ENCODE measurements at places on chromosomes 1 and 21.

- DNase-seq, result peak; percentile 6
These were observed 37.0 kb downstream of the CAPN8 start for GRCh38 chr1:223628233-223629125.

- no peak for DNase-seq
These were observed 26.7 kb downstream of the C1orf146 start for GRCh38 chr1:92244376-92244775.

DNA sequence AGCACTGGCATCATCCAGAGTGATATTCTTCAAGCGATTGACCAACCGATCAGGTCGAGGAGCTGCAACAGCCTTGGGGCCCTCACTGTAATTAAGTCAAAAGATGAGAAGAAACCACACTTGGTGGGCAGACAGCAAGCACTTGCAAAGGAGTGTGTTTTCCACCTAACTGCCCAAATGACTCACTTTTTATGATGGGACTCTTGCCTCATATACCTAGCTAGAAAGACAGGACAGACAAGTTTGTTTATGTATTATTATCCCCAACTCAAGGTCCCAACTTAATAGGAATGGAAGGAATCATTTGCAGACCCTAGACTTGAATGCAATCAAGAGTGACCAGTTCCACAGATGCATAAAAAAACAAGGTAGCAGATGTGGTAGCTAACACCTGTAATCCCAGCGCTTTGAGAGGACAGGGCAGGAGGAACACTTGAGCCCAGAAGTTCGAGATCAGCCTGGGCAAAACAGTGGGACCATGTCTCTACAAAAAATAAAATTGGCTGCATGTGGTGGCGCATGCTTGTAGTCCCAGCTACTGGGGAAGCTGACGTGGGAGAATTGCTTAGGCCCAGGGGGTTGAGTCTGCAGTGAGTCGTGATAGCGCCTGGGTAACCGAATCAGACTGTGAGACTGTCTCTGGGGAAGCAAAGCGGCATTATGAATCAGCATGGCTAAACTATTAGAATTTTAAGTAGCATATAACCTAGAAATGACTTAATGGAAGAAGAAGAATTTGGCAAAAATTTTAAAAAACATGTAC is 2.3 kb upstream of the NRAS start:
- no peak for DNase-seq

DNA sequence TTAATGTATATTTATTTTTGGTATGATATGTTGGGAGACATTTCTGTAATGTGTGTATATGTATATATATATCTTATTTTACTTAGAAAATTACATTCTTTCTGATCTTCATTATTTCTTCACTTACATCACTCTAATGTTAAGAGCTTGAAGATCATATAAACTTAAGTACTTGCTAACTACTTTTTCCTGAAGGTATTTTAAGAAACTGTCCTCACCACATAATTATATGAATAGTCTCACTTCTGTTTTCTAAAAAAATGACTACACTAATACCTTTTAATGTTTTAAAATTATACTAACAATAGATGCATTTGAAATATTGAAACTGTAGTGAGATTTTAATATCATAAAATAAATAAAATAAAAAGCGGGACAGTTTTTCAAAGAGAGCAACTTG is 377.1 kb downstream of the LRRIQ3 start:
- no peak for DNase-seq

DNA sequence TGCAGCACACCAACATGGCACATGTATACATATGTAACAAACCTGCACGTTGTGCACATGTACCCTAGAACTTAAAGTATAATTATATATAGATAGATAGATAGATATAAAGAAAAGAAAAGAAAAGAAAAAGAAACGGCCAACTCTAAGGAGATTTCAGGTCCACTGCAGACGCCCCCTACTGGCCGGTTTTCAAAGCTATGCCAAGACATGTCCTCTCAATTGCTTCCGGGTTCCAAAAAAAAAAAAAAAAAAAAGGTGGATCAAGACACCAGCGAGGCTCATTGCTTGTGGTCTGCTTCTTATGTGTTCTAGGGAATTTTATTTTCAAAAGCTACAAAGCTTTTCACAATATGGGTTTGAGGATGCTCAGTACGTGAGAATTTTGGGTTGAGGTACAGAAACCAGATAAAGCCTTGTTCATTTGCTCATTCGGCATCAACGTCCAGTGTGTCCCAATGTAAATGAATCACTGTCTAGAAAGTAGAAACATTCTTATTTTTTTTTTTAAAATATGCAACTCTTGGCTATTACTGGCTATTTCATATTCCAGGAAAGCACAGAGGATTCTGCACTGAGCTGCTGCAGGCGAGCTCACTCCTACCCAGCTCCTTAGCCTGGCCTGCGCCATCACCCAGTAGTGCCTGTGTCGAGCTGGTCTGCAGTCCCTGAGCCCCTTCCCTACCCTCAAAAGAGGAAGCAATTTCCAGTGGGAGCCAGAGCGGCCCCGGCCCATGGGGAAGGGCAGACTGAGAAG is 643.0 kb downstream of the KIF26B start:
- DNase-seq, result no peak

GRCh38 chr1:65505547-65506300 is 85.3 kb downstream of the LEPR start:
- no peak for DNase-seq

- DNase-seq, result no peak
These were observed 304.3 kb upstream of the ESRRG start for GRCh38 chr1:217027403-217028080.

DNA sequence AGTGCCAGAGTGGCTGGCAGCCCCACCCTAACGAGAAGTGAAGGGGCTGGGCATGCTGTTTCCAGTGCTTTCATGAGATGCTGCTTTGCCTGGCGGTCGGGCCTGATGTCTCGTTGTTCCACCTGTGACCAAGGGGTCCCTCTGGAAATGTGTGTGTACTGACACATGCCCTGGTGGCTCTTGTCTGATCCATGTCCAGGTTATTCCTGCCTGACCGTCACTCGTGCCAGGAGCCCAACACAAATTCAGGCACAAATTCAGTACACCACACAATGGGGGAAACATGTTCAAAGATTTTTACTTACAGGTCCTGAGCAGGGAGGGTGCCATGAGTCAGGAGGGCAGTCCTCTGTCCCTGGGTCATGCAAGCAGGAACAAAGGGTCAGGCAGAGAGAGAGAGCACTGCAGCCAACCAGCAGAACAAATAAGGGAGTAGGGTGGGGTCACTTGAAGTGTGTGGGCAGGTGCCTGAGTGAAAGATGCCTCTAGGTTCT is 76.3 kb downstream of the ADARB1 start:
- DNase-seq, result no peak

- no peak for DNase-seq
These were observed 53.2 kb upstream of the B3GALNT2 start for GRCh38 chr1:235557495-235557894.

GRCh38 chr1:216223486-216223885 is 199.8 kb downstream of the USH2A start:
- DNase-seq, result no peak

DNA sequence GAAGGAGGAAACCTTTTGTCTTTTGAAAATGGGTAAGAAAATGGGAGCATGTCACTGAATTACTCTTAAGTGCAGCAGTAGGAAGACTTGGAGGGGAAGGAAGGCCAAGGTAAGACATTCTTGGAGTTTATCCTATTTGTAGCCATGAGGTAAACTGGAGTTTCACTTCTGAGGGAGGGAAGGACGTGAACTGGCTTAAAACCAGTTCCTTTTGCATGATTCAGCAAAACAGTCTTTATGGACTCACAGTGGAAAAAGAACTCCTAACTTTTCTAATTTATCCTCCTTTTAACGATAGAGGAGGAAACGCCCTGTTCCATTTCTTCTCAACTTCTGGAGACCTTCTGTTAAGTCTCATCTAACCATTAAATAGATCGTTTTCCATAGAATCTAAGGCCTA is 2.5 kb downstream of the PRDX6 start:
- no peak for DNase-seq

DNA sequence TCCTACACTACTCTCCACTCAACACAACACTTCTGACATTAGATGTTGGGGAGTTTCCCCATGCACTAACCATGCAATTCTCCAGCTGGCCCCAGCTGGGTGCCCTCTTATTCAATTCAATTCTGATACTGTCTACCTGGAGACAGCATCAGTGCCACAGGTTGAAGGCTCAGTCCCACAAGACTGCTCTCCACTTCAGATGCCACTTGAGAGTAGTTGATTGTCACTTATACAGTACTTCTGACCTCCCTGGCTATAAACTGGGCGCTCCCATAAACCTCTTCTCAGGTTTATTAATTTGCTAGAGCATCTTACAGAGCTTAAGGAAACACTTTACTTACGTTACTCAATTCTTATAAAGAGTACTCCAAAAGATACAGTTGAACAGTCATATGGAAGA is 442.3 kb downstream of the LRRIQ3 start:
- DNase-seq, result no peak

DNA sequence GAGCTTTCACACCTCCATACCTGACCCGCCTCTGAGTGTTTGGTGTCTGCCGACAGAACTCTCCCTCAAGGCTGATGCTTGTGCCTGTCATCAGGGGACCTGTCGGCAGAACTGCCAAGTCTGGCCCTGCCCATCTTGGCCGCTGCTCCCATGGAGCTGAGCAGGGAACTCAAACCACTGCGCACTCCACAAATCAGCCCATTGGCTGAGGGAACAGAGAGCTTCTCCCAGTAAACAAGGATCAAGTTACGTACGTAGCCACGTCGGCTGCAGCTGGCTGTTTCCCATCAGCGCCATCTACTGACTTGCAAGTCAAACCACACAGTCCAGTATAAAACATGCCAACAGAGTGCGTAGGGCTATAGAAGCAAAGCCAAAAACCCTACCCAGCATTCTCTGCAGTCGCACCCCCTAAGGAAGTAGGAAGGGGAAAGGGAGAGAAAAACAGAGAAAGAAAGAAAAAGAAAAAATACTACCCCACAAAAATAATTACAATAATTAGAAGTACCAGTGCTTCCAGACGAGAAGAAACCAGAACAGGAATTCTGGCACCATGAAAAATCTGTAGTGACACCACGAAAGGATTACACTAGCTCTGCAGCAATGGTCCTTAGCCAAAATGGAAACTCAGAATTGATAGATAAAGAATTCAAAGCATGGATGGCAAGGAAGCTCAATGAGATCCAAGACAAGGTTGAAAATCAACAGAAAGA is 13.1 kb downstream of the KRTAP13-1 start:
- no peak for DNase-seq

GRCh38 chr1:234892642-234893041 is 236.0 kb downstream of the TOMM20 start:
- DNase-seq, result no peak

GRCh38 chr1:203028784-203029553 is 2.7 kb downstream of the PPFIA4 start:
- no peak for DNase-seq

GRCh38 chr1:57325117-57325516 is 98.7 kb downstream of the DAB1 start:
- DNase-seq, result no peak

DNA sequence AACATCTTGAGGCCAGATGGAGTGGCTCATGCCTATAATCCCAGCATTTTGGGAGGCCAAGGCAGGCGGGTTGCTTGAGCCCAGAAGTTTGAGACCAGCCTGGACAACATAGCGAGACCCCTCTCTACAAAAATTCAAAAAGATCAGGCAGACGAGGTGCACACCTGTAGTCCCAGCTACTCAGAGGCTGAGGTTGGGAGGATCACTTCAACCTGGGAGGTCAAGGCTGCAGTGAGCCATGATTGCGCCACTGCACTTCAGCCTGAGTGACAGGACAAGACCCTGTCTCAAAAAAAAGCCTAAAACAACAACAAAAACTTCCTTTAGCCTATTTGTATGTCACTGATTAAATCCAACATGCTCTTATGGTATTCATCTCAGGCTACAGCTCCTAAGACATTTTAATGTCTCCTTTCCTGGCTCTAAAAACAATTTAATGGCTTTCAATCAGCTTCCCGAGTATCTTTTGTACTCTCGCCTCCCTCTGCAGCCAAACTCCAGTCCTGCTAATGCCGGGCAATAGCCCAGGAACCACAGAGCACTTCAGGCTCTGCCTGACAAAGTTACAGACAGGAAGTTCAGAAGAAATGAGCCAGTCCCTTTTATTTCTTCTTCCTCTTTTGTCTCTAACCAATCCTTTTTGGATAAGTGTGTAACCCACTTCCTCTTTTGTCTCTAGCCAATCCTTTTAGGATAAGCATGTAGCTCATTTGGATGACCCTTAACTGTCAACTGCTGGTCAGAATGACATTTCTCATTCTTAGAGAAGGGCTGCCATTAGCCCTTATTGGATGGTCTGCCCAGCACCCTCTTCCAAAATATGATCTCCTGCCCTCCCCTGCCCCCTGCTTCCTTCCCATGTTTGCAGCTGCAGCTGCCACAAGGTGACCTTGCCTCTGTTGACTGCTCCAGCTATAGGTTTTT is 6.6 kb upstream of the DOP1B start:
- DNase-seq, result no peak

- DNase-seq, result no peak
These were observed 81.8 kb downstream of the PEX14 start for GRCh38 chr1:10556430-10557005.

DNA sequence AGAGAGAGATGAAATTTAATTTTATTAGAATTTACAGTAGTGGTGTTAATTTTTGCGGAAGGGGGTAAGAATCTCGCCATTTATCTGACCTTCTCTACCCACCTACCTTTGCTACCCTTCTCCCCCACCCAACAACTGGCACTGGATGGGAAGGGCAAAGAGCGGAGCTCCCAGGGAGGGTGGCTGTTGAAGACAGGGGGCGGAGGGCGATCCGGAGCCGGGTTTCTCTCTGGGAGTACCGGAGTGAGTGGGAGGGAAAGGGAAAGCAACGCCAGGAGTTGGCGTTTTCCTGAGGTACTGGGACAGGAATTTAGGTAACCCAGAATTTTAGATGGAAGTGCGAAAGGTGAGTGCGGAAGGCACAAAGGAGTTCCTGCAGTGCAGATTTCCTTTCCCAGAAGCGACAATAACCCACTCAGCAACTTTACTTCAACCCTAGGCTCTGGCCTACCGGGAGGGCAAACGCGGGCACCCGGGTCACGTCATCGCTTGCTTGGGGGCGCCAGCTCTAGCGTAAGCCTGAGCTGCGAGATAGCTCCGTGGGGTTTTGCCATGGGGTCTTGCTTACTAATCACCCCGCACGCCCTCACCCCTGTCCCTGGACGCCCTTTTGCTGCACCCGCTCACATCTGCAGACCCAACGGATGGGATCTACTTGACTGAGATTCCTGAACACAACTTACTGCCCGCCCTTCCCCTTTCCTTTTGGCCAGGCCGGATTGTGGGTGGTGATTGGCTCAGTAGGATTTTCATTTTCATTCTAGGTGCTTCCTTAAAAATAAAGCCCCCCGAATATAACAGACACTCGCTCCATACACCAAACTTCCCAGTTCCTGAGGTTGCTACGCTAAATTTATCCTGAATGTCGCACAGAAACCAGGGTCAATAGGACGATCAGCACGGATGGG is 413.0 kb upstream of the ESRRG start:
- DNase-seq, result no peak

DNA sequence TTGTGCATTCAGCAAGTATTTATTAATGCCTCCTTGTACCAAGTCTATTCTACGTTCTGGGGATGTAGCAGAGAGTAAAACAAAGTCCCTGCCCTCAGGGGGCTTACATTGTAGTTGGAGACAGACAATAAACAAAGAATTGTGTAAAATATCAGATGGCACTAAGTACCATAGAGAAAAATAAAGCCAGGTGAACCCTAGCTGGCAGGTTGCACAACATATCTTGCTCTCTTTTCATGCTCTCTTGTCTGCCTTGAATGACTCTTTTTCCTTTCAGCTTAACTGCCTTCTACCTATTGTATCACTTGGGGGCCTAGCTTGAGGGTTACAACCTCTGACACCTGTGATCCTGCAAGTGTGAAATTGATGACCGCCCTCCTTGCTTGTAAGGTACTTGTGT is 20.7 kb upstream of the FASLG start:
- no peak for DNase-seq

- no peak for DNase-seq
These were observed 72.6 kb downstream of the ST3GAL3 start for GRCh38 chr1:43779805-43780403.
